ENCODE measurements at places on chromosomes 6 and 20. TPM values are rescaled to one million over a fixed set of nuclear protein-coding genes. Genes with fewer than 3 reads are reported as not detected.

The MYLK4 gene
- polyA plus RNA-seq: 0.22 TPM

DNA sequence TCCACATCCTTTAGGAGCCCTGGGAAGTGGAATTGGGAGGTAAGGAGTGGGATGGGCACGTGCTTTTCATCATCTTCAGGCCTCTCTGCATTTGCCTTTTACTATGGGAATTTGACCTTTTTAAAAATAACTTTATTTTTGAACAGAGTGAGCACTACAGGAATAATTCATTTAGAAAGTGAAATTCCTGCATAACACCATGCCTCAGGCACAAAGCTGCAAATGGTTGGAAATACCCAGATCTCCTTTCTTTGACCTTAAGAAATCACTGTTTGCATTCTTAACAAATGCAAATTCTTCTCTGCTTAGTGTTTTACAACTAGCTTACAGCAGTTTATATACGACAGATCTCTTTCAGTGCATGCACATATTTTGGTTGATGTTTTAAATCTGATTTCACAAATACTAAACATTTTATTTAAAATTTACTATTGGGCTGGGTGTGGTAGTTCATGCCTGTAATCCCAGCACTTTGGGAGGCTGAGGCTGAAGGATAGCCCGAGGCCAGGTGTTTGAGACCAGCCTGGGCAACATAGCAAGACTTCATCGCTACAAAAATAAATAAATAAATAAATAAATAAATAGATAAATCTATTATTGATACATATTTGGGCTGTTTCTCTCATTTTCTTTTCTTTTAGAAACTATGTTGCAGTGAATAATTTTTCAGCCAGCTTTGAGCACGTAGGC lies 24.5 kb downstream of the CST8 start:
- DNase-seq: no peak

DNA sequence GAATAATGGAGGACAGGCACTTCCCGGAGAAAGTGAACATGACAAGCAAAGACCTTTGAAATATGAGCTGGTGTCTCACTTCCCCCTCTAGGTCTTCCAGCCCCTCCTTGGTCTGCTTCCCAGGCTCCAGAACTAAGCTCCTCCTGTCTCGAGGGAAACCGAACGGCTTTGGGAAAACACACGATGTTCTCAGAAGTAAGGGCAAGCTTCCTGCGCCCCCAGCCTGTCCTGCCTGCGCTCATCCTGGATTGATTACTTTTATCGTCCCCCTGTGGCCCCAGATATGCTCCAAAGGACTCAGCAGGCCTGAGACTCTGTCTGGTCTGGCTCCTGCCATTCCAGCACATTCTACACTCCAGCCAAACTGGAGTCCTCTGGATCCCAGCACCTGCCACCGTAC lies 83.4 kb downstream of the ZNF217 start:
- DNase-seq: no peak

DNA sequence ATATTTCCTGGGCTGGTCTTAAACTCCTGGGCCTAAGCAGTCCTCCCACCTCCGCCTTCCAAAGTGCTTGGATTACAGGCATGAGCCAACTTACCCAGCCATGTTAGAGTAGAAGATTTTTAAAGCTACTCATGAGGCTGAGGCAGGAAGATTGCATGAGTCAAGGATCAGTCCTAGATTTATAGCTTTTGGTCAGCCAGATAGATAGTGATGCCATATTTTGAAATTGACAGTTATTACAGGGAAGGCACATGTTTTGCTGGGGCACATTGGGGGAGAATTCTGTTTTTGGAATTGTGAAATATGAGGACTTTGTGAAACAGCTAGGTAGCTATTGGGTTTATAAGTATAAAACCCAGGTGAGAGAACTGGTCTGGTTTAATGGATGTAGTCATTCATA lies 40.9 kb downstream of the DOP1A start:
- DNase-seq: no peak

- DNase-seq: no peak
Measured at GRCh38 chr6:7411328-7411727, 21.7 kb downstream of the RIOK1 start.

DNA sequence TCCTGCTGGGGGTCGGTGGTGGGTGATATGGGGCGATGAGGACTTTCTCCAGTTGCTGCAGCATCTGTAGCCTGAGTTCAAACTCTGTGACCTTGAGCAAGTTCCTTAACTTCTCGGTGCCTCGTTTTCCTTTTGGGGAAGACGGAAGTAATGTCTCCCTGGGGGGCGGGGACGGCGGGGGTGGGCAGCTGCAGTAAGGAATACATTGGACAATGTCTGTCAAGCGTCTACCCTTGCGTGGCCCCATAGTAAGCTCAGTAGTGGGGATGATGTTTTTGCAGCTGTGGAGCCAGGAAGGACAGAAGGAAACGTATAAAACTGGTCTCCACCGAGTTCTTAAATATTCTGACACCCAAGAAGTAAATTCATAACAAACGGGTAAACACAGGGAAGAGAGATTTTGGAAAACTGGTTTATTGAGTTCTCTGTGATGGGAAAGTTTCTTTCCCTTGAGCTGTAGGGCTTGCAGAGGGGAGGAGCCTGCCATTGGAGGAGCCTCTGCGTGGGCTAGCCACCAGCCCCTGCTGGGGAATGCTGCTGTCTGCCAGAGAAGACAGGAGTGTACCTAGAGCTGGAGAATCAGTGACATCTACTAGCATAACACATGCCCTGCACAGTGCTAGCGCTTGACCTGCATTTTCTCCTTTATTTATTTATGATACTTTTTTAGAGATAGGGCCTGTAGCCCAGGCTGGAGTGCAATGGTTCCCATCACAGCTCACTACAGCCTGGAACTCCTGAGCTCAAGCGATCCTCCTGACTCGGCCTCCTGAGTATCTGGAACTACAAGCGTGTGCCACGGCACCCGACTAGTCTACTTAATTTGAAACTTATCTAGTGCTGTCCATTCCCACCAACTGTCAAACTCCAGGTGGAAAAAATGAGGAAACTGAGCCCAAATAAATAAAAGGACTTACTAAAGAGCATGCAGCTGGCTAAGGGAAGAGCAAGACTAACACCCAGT lies 1.2 kb upstream of the ACSS1 start:
- no peak for DNase-seq

GRCh38 chr20:5070570-5070969 lies 49.2 kb downstream of the PCNA start:
- no peak for DNase-seq

DNA sequence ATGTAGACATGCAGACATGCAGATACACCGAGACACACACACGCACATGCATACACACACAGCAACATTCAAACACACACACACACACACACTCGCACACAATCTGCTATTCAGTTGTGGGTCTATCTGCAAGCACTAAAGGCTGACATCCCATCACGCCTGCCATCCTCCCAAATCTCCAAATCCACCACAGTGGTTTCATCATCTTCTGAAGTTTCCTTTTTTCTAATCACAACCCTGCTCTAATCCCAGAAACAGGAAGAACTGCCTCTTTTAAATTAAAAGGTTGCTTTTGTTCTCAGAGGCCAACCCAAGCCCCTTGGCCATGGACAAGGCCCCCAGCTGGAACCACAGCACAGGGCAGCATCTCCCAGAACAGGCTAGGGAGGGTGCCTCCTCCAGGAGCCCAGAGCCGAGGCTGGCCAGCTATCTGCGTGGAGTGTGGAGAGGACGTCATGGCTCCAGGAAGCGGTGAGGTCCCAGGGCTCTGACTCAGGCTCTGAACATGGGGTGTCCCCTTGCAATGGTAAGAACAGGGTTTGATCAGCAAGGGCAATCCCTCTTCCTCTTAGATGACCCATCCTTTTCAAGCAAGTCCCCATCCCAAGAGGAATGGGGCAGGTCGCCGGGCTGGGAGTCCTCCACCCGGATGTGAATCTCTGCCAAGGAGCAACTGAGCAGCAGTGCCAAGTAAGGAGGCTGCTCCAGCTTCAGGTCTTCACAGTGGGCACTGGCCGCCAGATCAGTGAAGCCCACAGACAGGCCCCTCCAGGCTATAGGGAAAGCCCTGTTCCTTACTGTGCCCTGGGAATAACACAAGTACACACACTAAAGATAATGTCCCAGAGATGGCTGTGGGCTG lies 14.7 kb downstream of the FOXF2 start:
- no peak for DNase-seq

DNA sequence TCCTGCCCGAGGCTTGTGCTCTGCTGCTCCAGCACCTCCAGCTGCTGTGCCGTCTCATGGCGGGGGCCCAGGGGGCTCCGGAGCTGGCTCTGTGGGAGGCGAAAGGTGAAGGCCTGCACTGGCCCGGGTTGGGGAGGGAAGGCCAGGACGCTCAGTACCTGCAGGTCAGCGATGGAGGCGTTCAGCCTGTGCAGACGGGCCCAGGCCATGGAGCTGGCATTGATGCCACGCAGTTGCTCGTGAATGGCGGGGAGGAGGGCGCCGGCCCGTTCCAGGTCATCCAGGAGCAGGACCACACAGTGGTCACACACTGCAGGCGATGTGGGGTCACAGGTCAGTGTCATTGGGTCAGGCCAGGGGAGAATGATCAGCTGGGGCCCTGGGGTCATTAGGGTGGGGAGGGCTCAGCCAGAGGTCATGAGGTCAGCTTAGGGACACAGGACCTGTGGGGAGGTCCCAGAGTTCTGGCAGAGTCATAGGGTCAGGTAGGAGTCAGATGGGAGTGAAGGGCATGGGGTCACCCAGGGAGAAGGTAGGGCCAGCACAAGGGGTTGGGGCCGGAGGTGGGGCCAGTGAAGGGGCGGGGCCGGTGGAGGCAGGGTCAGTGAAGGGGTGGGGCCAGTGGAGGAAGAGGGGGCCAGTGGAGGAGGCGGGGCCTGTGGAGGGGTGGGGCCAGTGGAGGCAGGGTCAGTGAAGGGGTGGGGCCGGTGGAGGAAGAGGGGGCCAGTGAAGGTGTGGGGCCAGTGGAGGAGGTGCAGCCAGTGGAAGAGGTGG lies 18.0 kb downstream of the ADRM1 start:
- DNase-seq: no peak
